ENCODE measurements at places on chromosomes 3 and 15.

DNA sequence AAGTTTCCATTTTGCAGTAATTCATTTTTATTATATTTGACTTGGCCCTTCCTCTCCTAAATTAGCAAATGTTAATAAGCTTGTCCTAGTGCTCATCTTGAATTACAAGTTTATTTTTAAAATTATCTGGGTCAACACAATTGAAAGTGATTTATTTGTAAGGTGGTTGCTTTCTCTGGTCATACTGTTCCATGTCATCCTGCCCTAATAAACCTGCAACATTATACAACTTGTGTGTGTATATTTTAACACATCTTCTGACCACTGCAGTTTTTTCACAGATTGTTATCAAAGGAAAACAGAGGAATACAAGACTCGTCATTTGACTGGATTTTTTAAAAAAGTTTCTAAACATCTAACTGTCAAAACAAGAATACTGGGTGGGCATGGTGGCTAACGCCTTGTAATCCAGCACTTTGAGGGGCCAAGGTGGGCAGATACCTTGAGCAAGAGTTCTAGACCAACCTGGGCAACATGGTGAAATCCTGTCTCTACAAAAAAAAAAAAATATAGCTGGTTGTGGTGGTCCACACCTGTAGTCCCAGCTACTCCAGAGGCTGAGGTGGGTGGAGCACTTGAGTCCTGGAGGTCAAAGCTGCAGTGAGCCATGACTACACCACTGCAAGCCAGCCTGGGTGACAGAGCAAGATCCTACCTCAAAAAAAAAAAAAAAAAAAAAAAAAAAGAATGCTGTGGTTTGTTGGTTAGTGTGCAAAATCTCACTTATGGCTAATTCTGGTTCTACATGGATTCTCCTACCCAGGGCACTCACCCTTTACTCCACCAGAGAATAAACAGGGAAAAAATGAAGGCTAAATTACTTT, 5.0 kb upstream of the LRRFIP2 start:
- no peak for DNase-seq

- no peak for DNase-seq
Observed at GRCh38 chr3:155809181-155809580, 3.1 kb upstream of the C3orf33 start.

GRCh38 chr15:50828610-50829206, 63.2 kb upstream of the SPPL2A start:
- DNase-seq: peak; percentile 53

GRCh38 chr15:23118208-23118607, 18.4 kb downstream of the GOLGA6L1 start:
- DNase-seq: no peak

- DNase-seq: no peak
Observed at GRCh38 chr3:183085634-183086390, 13.5 kb downstream of the MCCC1 start.

DNA sequence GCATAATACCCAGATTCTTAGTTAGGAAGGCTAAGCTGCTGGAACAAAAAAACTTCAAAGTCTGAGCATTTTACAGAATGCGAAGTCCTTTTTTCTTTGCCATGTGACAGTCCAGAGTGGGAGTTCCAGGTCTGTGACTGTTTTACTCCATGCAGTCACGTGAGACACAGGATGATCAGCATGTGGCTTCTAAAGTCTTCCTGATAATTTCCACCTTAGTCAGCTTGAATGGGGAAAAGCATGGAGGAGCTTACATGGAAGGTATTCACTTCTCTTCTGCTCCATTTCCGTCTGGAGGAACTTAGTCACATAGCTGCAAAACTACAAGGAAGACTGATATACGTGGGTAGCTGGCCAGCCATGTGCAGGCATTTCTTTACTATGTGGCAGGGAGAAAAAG, 1.7 kb downstream of the SNTN start:
- no peak for DNase-seq

- DNase-seq: no peak
Observed at GRCh38 chr3:34073961-34074360, 275.5 kb downstream of the PDCD6IP start.

GRCh38 chr3:49534581-49535441, 19.5 kb upstream of the BSN start:
- DNase-seq: no peak

DNA sequence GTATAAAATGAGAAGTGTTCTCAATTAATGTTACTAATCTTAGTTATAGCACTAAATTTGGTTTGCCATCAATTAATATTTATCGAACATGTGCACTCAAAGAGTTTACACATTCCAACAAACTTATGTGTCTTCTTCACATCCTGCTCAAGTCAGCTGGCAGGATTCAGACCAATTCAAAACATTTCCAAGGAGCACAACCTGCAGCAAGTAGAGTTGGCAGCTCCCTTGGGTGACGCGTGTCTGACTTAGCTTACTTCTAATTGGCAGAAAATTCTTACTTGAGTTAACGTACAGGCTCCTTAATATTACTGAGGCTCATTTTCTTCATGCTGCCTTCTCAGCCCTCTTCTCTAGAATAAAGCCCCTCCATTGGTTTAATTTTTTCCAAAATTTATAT, 110.4 kb upstream of the PFN2 start:
- no peak for DNase-seq

DNA sequence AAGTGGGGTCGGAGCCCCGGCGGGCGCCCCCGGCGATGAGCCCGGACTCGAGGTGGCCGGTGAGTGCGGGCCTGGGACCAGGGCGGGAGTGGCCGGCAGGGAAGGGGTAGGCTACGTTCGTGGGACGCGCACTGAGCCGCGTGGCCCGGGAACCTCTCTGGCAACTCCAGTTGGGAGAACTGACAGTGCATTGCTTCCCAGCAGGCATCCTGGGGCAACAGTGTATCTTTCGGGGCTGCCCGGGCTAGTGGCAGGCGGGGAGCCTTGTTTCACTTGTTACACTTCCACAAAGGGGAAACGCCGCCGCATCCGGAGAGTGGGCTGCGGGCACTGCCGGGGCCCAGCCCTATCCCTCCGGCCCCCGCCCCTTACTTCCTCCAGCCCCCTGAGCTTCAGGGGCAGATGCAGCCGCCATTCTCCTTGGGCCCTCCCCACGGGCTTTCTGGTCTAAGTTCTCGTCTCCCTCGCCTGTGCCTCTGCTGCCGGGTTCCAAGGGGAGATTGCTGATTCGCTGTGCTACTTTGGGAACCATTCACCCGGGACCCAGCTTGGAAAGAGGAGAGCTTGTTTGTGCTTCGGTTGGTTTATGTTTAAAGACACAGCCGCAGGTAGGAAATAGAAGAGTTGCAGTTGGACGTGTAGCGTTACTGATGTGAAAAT, 675 bp downstream of the BRPF1 start:
- no peak for DNase-seq

- no peak for DNase-seq
Observed at GRCh38 chr15:99052205-99052604, 44.6 kb upstream of the PGPEP1L start.

DNA sequence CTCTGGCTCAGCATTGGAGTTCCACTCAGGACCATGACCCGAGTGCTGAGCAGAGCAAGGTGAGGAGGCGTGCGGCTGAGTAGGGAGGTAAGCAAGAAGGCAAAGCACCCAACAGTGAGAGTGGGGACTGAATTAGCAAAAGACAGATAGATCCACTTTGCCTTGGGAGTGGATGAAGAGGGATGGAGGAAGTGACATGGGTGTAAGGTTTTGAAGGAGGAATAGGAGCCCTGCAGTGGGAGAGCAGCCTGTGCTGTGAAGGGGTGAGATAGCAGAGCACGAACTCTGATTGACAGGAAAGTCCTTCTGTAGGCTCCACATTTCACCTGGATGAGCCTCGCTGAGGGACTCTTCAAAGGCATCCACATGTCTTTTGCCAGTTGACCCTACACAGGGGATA, 522.6 kb downstream of the NTRK3 start:
- no peak for DNase-seq

- no peak for DNase-seq
Observed at GRCh38 chr3:14765576-14766427, 53.0 kb upstream of the FGD5 start.

DNA sequence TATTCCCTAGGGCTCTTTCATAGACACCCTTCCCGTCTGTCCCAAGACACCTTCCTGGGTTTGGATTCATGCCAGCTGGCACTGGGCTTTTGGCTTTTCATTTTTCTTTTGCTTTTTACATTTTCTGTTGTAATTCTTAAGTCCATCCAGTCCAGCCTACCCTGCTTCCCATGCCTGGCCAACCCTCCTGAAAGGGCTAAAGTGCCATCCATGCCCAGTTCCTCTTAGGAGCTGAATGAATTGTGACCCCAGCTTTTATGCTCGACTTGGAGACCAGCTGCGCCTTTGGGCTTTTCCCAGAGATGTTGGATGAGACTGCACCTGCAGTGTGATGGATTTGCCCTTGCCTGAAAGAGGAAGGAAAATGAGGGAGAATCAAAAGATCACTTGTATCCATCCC, 25.8 kb downstream of the LRRN1 start:
- DNase-seq: no peak

DNA sequence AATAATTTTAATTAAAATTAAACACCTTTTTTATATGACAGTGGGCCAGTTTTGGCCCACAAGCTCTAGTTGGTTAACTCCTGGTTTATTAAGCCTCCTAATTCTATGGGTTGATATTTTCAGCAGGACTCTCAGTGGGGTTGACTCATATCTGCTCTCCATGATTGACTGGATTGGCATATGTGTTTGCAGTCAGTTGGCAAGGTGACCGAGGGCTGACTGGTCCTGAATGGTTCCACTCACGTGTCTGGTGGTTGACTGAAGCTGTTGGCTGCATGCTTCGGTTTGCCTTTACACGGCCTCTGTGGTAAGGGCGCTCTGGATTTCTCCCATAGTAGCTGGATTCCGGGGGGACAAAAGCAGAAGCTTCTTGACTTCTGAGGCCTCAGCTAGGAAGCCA, 65.3 kb upstream of the ZNF280D start:
- no peak for DNase-seq

GRCh38 chr3:126951561-126951960, 31.4 kb upstream of the PLXNA1 start:
- no peak for DNase-seq

GRCh38 chr3:58570851-58571250, 6.3 kb downstream of the FAM107A start:
- DNase-seq: no peak

DNA sequence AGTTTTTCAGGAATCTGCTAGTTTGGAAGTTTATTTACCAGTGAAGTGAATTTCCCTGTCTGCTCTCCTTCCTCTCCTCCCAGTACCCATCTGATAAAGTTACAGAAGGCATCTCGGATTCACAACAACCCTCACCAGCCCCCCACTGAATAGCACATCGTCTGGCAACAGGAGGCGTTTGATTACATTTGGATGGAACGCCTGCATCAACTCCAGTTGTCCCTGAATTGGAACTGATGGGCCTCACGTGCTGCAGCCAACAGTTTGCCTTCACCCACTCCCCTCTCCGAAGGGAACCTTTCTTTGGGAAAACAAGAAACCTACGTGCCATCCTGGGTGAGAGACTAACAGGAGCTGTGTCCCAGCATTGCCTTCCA, 59.5 kb upstream of the BCL6 start:
- DNase-seq: no peak

GRCh38 chr3:53744351-53744750, 101.9 kb downstream of the CHDH start:
- DNase-seq: no peak

- no peak for DNase-seq
Observed at GRCh38 chr3:110198717-110199587, 861.6 kb upstream of the DPPA4 start.

DNA sequence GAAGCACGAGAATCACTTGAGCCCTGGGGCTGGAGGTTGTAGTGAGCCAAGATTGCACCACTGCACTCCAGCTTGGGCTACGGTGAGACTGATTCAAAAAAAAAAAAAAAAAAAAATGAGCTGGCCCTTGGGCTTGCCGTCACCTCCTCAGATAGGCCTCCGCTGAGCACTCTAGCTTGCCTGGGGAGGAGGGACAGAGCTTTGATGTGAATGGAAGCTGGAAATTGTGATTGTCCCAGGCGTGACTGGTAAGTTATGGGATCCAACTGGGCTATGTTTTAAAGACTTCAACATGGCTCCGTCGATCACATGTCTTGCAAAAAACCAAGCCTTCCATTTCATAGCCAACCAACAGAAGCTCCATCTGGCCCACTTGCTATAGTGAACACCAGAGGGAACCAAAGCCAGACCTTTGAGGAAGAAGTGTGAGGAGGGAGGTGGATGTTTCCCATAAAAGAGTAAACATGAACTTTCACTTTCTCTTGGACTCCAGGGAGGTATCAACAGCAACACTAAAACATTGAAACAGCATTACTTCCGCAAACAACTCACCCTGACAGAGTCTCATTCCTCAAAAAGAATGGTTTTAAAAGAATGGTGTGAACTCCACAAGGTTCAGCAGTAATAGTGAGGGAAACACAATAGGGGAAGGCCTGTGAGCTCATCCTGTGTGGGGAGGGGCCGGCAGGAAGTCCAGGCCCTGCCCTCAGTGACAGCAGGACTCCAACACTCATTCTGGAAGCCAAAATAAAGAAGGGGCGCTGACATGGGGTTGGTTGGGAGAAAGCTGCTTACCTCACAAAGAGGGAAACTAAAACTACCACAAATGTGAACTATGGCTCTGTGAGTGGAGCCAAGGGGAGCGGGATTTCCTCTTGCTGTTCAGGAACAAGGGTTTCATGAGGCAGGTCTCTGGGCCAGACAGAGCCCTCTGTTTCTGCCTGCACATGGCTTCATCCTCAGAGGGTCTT, 59.2 kb upstream of the IL12A start:
- DNase-seq: peak; percentile 80

DNA sequence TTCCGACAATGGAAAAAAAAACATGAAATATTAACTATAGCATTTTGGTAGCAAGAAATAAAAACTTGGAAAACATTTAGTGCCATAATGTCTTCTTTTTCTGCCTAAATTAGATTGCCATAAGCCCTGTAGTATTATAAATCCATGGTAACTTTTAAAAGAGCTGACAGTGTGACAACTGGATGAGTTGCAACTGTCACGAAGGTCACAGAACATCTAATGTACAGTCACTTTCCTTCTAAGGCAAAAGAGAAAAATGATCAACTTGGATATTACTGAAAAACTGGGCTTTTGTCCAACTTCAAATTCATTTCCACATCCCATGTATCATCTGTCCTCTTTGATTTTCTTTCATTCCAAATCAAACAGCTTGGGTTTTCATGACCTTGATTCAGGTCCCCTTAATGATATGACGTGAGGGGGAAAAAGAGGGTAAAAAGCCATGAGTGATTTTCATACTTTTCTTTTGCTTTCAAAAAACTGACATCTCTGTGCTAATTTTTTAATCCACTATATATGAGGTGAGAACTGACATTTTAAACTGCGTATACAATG, 602 bp downstream of the CPB1 start:
- DNase-seq: no peak

DNA sequence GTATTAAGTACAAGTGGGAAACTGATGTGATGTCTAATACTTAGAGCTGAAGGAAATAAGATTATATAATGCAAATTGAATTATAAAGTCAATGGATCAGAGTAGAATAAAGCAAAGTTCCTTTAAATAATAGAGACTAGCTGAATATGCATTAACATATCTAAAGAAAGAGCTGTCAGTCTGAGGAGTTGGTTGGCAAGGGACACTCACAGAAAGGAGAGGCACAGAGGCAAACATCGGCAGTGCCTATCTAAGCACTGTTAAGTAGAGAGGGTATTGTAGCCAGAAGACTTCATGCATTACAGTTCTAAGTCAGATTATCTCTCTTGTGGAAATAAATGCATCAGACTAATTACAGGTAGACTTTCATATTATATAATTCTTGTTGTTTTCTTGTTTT, 16.6 kb downstream of the NRG4 start:
- DNase-seq: no peak
